AG08395 (cell line): ENCODE measurements at places on chromosomes 4 and X.

GRCh38 chr4:8694651-8695151, 102.1 kb downstream of the CPZ start:
- no peak for DNase-seq

DNA sequence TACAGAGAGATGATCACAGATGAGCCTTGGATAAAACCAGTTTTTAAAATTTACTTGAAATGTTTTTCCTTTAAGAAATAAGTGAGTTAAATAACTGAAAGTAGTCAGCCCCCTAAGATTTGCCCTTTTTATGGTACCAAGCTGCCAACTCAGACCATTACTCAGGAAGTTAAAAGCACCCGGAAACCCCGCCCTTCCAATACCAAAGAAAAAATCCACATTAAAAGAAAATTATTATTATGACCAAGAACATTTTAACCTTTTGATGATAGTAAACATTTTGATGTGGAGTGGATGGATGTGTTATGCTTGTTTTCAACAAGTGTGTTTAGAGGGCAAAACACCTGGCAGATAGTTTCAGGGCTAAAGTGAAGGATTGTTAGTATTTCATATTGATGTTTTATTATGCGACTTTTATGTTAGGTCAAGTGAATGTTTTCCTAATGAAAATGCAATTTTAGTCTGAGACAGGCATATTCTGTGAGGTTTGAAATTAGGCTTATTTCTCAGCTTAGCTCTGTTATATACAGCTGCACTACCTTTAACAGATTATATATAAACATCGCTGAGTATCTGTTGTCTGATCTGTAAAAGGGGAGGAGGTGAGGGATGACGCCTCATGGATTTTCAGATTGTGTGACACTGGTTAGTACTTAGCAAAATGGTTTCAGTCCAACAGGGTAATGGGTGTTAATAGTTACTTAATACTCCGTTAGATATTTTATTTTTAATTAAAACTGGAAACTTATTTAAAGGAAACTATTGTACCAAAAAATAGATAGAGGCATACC, 89.0 kb downstream of the KDM6A start:
- DNase-seq = no peak

DNA sequence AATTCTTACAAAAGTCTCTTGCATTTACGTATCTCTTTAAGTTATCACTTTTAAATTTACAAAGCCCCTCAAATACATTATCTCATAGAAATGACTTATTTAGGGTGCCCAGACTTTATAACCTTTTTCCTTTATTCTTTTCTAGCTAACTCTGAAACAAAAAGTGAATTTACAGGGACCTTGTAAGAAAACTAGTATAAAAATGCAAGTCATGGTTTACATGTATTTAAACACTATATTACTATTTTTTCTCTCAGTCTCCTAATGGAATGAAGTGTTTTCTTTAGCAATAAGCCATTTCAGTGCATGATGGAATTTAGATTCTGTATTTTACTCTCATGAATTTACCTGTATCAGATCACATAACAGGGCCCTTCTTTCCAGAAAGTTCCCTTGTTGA, 14.5 kb upstream of the HEPH start:
- no peak for DNase-seq

GRCh38 chr4:125434136-125434535, 119.4 kb downstream of the FAT4 start:
- DNase-seq = peak; percentile 51

DNA sequence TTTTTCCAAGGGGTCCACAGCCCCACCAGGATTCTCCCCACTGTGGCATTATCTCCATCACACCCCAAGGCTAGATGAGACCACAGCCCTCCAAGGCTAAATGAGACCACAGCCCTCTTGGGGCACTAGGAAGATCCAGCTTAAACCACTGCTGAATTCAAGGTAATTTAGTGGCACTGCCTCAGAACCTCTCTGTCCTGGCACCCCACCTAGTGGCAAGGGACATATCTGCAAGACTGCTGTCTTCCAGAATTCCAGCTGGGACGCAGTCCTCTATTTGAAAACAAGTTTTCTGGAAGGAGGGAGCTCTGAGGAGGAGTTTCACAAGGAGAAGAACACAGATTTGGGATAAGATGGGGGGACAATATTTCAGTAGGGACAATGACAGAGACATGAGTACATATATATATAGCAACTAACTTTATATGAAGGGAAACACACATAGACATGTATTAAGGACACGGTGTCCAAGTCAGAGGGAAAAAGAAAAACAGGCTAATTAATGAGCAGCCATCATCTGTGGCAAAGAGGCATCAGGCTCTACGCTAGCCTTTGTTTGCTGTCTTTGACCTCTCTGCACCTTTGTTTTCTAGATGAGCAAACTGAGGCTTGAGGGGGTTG, 9.3 kb downstream of the CETN2 start:
- peak; percentile 36 for DNase-seq

- no peak for DNase-seq
Measured at GRCh38 chr4:72305080-72305479, 263.9 kb downstream of the ADAMTS3 start.

DNA sequence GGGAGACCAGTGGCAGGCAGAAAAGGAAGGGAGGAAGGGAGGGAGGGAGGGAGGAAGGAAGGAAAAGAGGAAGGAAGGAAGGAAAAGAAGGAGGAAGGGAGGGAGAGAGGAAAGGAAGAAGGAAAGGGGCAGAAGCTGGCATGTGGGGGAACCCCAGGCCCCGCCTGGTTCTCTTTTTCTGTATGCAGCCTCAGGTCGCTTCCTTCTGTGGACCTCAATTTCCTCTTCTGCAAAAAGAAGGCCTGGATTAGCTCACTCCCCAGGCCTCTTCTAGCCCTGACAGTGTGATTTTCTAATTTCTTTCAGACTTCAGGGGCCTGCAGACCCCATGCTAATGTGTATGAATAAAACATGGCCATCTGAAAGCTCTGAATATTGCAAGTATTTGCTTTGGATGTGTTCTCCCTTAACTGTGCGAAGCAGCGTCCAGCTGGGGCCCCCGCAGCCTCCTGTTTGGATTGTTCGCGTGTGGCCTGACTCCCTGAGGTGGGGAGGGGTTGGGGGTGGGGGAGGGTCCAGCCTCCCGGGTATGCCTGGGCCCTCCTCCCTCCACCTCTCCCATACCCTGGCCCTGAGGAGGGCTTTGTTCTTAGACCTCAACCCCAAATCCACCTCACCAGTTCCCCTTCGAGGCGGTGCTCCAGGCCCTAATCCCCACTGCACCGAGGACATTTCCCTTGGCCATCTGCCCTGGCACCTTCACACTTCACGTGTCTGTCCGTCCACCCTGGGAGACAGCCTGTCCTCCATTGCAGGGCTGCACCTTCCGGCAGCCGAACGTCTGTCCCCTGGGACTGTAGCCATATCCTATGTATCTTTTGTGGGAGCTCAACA, 199.9 kb upstream of the ATP6AP2 start:
- DNase-seq = no peak

GRCh38 chrX:110989869-110990268, 106.1 kb upstream of the PAK3 start:
- DNase-seq = no peak

- DNase-seq = no peak
Measured at GRCh38 chr4:6232836-6233785, 32.8 kb upstream of the JAKMIP1 start.

- DNase-seq = no peak
Measured at GRCh38 chr4:152427981-152428380, 107.9 kb downstream of the FBXW7 start.

- DNase-seq = no peak
Measured at GRCh38 chrX:20218836-20219505, 47.7 kb downstream of the RPS6KA3 start.

DNA sequence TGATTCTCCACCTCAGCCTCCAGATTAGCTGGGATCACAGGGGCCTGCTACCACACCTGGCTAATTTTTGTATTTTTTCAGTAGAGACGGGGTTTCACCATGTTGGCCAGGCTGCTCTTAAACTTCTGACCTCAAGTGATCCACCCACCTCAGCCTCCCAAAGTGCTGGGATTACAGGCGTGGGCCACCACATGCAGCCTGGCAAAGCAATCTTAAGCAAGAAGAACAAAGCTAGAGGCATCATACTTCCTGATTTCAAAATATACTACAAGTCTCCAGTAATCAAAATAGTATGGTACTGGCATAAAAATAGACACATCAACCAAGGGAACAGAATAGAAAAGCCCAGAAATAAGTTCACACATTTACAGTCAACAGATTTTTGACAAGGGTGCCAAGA, 12.8 kb upstream of the F8A1 start:
- no peak for DNase-seq

DNA sequence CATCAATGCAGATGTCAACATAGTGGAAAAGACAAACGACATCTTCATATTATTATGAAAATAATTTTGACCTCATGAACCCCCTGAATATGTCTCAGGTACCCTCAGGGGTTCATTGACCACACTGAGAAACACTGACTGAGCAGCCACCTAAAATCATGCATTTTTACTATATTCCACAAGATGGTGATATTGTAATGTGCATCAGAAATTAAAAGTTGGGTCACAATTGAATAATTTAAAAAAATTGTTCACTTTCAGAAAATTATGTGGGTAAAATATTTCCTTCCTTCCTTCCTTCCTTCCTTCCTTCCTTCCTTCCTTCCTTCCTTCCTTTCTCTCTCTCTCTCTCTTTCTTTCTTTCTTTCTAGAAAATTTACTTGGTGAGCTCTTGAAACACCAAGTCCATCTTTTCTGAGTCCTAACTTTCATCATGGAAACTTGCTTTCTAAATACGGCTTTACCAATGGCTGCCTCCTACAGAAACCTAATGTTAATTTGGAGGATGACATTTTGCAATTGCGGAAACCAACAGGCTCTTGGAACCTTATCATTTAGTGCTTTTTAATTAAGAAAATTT, 103.6 kb downstream of the RTL3 start:
- peak; percentile 13 for DNase-seq

DNA sequence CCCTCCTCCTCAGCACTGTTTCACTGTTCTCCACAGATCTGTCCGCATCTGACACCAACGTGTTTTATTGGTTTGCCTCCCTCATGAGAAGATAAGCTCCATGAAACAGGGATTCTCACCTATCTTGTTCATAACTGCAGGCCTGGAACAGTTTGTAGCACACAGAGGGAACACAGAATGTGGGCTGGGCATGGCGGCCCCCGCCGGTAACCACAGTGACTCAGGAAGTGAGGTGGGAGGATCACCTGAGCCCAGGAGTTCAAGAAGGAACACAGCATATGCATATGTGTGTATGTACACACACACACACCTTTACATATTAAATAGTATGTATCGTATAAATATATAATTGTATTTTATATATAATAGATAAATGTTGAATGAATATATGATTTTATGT, 168.6 kb downstream of the AFAP1 start:
- no peak for DNase-seq

- DNase-seq = peak; percentile 17
Measured at GRCh38 chrX:9464435-9465371, at the start of gene TBL1X. TSS of gene TBL1X (plus strand) at chrX:9465058. CDS start at chrX:9653587, 188,529 bp downstream.

- no peak for DNase-seq
Measured at GRCh38 chr4:95021099-95021498, 263.3 kb downstream of the BMPR1B start.

DNA sequence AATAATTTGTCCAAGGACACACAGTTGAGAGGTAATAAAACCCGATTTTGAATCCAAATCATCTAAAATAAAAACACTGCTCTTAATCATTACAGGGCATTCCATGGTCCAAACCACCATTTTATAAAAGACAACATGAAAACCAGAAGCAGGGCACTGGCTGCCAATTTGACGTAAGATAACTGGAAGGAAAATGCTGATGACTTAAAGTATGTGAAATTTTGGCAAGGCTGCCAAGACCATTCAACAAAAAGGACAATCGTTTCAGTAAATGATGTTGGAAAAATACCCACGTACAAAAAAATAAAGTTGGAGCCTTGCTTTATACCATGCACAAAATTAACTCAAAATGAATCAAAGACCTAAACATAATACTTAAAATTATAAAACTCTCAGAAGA, 344.4 kb downstream of the RAPGEF2 start:
- DNase-seq = no peak

- DNase-seq = no peak
Measured at GRCh38 chrX:150625875-150626274, 57.5 kb downstream of the MTM1 start.

GRCh38 chrX:64169988-64170387, 35.5 kb downstream of the AMER1 start:
- no peak for DNase-seq

DNA sequence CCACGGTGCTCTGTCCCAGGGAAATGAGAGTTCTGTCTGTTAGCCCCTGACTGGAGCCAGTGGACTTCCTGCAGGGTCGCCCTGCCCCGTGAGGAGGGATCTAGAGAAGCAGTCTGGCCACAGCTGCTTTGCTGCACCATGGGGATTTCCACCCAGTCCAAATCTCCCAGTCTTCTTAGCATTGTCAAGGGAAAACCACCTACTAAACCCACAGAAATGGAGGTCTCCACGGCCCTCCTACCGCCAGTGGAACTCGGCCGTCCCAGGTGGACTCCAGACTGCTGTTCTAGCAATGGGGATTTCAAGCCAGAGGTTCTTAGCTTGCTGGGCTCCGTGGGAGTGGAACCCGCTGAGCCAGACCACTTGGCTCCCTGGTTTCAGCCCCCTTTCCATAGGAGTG, 133.3 kb upstream of the PCDH7 start:
- no peak for DNase-seq

- DNase-seq = no peak
Measured at GRCh38 chr4:183691006-183691405, 31.9 kb downstream of the TRAPPC11 start.

- DNase-seq = peak; percentile 9
Measured at GRCh38 chrX:55778322-55778721, 60.8 kb downstream of the RRAGB start.

DNA sequence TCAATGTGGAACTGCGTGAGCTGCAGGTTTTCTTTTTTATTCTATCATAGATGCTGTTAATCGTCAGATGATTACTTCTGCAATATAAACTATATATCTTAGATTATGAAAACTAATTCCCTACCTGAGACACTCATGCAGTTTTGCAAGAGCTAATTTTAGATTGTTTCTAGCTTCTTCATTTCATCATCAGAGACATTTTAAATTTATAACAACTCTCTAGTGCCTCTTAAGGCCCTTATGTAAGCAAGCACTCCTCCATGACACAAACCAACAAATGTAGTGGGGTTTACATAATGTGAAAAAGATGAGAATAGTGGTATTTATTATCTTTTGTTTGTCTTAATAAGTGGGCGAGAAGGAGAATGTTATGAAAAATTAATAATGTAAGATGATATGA, 170.2 kb upstream of the ETNPPL start:
- DNase-seq = no peak

GRCh38 chrX:39260965-39261364, 459.7 kb downstream of the MID1IP1 start:
- DNase-seq = no peak

GRCh38 chr4:1029529-1029928, 18.1 kb downstream of the FGFRL1 start:
- DNase-seq = no peak
